Astrocyte of the spinal cord (primary cell): ENCODE measurements at places on chromosomes 5 and 9.
A peak's percentile ranks its signal among the peaks of the same experiment; 100 is the strongest.

DNA sequence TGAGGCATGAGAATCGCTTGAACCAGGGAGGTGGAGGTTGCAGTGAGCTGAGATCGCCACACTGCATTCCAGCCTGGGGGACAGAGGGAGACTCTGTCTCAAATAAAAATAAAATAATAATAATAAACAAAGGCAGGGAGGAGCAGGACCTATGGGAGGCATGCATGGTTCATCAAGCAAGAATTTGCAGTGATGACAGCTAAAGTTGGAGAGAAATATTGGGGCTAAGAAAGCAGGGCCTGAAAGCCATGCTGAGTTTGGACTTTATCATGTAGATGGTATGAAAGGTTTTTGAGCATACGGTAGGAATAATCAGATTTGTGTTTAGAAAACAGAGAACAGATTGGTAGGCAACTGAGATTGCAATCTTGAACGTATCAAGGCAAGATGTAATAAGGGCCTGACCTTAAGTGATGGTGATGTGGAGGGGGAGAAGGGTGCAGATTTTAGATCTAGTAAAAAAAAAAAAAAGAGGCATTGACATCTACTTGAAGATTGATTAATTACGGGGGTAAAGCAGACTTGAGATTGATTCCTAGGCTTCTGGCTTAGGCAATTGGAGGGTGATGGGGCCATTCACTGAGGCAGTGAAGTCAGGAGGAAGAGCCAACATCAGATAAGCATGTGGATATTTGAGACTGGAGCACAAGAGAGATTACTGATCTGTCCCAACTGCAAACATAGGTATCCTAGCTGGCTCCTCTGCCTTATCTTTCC is 50.7 kb downstream of the CFAP95 start:
- no peak for DNase-seq

DNA sequence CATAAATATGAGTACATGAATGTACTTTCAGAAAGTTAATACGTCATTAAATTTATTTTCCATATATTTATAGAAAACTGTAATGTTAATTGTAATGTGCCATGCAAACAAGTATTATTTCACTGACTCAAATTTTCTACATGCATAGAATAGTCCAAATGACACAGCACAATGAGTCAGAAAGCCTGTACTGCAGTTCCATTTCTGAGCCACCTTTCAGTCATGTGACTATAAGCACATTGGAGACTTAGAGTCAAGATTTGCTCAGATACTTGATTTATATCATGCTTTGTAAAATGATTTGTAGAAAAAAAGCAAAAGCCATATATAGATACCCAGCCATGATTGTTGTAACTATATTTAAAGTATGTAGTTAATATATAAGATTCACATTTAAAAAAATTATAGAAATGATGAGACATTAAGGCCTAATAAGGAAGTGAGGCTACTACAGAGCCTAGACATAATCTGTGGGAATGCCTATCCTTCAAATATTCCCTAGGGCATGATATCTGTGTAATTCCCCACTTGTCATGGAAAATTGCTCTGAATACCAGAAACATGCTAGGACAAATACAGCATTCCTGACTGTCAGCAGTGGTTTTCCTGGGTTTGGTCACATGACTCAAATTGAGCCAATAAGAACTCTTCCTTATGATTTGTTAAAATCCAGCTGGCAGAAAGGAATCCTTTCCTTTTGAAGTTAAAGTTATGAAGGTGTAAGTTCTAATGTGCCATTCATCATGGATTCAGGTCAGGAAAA is 50.0 kb downstream of the PTPRD start:
- DNase-seq = peak; percentile 3

DNA sequence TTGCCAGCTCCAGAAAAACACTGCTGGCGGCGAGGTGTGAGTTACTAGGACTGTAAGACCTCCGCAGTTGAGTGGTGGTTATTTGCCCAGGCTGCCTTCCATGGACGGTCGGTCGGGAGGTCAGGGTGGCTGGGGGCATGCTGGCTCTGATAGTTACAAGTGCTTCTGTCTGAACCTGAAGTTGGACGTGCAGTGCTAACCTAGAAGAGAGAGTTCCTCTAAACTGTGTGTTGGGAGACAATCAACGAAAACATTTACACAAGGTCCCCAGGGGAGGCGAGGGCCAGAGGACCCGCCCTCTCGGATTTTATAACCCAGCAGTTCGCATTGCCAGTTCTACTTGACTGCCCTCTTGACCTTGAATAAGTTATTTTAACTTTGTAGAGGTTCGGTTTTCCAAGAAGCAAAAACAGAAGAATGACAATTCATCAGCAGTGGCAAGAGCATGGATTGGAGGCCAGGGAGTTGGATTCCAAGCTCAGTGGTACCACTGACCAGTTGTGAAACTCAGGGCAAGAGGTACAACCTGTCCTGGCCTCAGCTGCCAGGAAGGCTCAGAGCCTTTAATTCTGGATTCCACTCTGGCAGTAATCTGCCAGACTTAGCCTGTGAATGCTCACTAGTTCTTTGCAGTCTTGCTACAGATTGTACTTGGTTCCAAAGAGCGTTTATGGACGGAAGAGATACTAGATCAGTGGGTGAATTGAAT is 28.7 kb upstream of the PDE8B start:
- DNase-seq = no peak

- DNase-seq = no peak
Observed at GRCh38 chr5:10109299-10109698, 140.4 kb downstream of the ATPSCKMT start.

DNA sequence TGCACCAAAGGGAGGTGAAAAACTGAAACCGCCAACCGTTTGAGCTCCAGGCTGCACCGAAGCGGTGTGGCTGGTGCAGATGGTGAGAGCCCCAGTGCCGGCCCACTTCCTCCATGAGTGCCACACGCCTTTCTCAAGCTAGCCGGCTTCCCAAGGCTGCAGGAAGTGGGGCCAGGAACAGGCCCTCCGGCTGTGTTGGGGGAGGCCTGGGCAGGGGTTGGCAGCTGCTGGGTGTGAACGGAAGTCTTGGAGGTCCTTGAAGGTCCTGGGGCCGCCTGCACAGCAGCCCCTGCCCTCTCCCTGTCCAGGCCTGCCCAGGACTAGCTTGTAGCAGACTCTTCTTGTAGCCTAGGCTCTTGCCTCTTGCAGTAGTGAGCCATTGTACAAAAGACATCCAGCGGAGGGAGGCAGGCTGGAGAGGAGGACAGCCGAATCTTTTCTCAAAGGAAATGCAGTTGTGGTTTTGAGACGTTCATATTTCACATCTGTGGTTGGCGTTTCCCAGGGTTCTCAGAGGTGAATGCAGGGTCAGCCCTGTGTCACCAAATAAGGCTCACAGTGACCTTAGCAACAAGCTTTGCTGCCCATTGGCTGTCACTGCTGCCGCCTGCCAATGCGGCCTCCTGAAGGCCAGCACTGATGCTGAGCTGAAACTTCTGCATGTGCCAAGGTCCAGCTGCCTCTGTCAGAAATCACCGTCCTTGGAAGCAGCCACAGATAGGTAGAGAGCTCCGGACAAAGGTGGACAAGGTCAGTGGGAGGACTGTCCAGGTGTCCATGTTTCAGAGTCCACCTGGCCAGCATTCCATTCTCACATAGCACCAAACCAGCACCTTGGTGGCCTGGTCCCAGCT is 23.9 kb downstream of the IRF1 start:
- peak; percentile 63 for DNase-seq

- DNase-seq = no peak
Observed at GRCh38 chr9:82781921-82782392, 281.0 kb downstream of the RASEF start.

- DNase-seq = peak; percentile 28
Observed at GRCh38 chr9:91408475-91408874, 15.2 kb downstream of the NFIL3 start.

- DNase-seq = no peak
Observed at GRCh38 chr9:97969014-97969413, 14.1 kb upstream of the ANP32B start.

GRCh38 chr5:72149742-72150141 is 42.5 kb downstream of the MAP1B start:
- no peak for DNase-seq

GRCh38 chr5:181170237-181170825 is 22.9 kb downstream of the OR2V2 start:
- no peak for DNase-seq

DNA sequence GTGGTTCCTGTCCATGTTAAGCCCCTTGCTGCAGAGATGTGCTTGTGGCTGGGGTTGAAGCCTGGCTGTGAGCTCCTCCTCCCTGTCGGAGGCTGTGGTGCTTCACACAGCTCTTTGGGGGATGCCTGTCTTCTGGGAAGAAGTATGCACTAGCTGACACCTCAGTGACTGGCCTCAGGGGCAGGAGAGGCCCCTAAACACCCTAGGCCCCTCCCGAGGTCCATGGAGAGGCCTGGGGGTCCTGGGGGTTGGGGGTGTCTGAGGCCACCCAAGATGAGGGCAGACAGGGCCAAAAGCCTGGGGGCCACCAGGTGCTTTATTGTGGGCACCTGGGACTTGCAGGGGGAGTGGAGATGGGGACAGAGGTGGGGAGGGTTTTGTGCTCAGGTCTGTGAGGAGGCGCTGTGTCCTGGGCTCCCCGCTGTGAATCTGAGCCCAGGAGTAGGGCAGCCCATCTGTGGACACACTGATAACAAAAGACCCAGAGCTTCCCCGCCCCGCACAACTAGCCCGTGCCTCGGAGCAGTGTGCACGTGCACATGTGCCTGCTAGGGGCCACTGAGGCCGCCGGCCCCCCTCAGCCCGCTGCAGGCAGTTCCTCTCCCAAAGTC is 92.0 kb downstream of the PHF2 start:
- DNase-seq = no peak

DNA sequence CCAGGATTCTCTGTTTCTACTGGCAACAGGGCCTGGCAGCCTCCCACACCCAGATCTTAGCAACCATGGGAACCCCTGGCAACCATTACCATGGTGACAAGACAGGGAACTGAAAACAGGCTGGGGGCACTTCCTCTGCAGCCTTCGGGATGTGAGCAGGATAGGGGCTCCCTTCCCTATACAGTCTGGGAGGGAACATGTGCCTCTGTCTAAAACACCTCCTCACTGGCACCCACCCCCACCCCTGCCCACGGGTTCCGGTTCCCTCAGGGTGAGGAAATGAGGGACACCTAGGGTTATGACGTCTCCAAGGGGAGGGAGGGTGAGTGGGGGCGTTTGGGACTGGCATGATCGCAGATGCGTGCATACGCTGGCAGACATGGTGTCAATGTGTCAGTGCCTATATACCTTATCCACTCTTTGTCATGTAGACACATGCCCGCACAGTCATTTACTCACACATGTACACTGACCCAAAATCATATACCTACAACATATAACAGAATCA is 3.0 kb upstream of the DNAJB5 start:
- DNase-seq = peak; percentile 18

GRCh38 chr5:92836855-92837755 is 743.9 kb downstream of the NR2F1-AS1 start:
- peak; percentile 63 for DNase-seq

GRCh38 chr9:78848061-78848460 is 551.1 kb downstream of the PSAT1 start:
- DNase-seq = no peak

GRCh38 chr5:13003457-13003856 is 941.0 kb downstream of the DNAH5 start:
- no peak for DNase-seq

GRCh38 chr9:78239506-78239905 is 3.6 kb downstream of the CEP78 start:
- DNase-seq = no peak

DNA sequence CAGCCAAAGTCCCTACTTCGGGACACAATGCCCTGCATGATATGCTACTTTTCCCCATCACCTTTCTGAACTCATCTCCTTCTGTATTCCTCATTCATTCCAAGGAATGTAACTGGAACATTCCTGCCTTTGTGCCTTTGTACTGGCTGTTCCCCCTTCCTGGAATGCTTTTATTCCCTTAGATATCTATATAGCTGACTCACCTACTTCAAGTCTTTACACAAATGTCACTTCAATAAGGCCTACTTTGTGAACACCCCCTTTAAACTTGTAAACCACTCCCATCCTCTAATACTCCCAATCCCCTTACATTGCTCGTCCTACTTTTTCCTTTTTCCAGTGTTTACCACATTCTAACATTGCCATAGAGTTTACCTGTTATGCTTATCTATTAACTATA is 2.4 kb downstream of the NOL6 start:
- DNase-seq = no peak

DNA sequence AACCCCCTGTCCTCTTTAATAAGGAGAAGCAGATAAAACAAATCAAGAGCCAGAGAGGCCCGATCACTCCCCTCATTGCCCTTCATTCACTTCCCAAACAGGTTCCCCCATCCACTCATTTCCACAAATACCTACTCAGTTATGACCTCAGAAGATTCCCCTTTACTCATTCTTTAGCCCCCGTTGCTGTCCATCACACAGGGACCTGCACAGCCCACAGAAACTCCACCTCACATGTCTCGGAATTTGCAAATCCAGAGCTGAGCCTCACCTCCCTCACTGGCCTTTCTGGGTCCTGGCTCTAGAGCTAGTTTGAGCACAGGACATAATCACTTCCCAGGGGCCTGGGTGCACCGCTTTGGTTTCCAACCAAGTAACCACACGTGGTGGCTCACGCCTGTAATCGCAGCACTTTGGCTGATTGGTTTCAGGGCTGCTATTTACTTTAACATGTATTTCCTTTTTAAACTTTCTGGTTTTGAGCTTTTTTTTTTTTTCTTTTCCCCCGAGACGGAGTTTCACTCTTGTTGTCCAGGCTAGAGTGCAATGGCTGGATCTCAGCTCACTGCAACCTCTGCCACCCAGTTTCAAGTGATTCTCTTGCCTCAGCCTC is 17.8 kb downstream of the ATP6V0E1 start:
- DNase-seq = no peak

GRCh38 chr5:69504036-69504435 is 11.4 kb downstream of the OCLN start:
- DNase-seq = no peak

GRCh38 chr9:87465816-87466215 is 31.9 kb upstream of the DAPK1 start:
- DNase-seq = no peak
